Endothelial cell of umbilical vein (primary cell): ENCODE measurements at places on chromosomes 3 and 15. TPM values are rescaled to one million over a fixed set of nuclear protein-coding genes. Genes with fewer than 3 reads are reported as not detected.

TMEM207 gene
- not detected in 2 replicates for polyA plus RNA-seq

DNA sequence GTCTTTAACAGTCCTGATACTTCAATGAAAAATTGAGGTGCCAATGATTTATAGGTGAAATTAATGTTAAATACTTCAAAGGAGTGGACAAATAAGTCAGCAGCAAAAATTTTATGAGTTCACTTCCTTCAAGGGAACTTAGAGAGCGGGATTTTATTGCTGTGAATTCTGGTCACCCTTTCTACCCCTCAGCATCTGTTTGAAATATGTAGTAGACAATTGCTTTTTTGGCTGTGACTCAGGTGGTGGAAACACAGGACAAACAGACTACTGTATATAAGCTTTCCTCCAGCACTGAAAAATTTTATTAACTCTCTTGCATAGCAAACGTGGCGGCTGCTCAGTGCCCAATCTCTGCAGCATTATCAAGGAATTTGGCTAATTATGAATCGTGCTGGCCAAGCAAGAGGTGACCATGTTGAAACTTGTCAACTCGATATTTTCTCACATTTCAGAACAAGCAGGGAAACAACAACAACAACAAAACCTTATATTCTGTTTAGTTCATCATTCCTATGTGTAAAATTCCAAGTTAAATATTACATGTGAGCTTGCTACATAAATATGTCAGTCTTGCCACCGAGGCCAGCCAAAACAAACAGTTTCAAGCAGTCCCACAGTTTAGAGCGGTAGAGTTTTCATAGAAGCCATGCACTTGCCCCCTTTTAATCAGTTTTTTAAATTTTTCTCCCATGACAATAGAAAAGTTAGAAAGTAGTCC lies 420.2 kb downstream of the FOXP1 start:
- peak; percentile 78 for DNase-seq

ADAMTS9 gene
- 5.1 and 6.5 TPM in 2 replicates for polyA plus RNA-seq

- DNase-seq: no peak
These were observed 417.7 kb upstream of the TGFBR2 start for GRCh38 chr3:30188713-30189112.

DNA sequence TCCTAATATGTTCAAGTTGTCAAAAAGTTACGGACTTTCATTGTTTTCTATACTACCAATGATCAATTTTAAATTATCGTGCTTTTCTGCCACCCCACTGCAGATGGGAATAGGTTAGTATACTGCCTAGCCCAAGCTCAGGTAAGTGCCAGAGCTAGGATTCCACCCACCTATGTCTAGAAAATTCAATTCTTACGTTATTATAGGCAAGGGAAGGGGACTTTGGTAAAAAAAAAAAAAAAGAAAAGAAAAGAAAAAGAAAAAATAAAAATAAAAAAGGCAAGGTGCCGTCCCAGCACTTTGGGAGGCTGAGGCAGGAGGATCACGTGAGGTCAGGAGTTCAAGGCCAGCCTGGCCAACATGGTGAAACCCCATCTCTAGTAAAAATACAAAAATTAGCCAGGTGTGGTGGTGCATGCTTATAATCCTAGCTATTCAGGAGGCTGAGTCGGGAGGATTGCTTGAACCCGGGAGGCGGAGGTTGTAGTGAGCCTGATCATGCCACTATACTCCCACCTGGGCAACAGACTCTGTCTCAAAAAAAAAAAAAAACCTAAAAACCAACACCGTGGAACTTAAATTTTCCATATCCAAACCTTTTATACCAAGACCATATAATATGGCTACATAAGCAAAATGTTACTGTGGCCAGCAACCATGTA lies 1.3 kb downstream of the RPL22L1 start:
- no peak for DNase-seq

GRCh38 chr3:127455541-127456450 lies 134.7 kb downstream of the TPRA1 start:
- DNase-seq: peak; percentile 54

CILP gene
- polyA plus RNA-seq: 0.01 and 0.02 TPM in 2 replicates

BFSP2 gene
- not detected in 2 replicates for polyA plus RNA-seq

DNA sequence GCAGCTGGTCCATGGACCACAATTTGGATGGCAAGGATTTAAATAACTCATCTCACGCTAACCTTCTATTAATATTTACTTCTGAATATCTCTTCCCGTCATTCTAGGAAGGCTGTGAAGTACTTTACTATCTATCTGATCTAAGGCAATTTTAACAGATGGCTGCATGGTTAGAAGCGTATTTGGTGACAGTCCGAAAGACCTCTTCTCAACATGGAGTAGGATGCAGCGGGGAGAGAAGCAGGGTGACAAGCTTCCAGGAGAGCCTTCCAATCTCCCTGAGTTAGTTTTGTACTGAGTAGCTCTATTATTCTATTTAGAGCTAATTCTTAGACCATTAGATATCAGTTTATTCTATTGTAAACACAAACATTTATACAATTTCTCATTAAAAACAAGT lies 309.4 kb downstream of the PLCL2 start:
- DNase-seq: no peak

DNA sequence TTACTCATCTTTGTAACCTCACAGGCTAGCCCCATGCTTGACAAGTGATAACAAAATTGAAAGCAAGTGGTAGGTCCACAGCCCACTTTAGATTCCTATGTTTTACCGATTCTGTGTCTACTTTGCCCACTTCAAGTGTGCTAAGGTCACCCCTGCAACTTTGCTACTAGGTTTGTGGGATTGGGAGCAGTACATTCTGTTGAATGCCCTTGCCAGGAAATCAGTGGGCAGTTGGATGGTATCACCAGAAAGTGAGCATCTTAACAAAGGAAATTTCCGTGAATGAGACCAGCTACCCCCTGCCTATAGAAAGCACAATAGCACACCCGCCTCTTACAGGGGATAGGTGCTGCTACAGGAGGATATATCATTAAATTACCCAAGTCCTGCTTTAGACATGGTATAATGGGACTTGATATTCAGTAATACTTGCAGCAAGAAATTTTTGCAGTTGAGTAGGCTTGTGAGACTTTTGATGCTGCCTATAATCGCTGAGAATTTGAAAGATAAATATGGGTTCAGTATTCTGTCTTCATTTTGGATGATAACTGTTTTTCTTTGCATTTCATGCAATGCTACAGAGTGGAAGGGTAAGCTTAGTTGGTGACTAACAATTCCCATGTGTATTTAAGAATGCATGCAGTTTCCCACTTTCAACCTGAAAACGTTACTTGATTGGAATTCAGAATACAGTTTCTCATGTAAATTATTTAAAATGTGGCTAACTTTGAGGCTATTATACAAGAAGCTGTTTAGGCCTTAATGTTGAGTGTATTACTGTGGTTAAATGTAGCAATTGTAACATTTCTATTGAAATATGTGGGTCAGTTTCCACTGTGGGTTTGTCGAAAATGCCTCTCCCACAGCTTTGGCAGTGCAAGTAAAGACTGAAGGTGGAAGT lies 9.5 kb downstream of the EBLN2 start:
- no peak for DNase-seq

GRCh38 chr3:139132976-139133375 lies 88.3 kb upstream of the PRR23C start:
- no peak for DNase-seq

GRCh38 chr3:144815655-144816054 lies 844.0 kb downstream of the DIPK2A start:
- no peak for DNase-seq

DNA sequence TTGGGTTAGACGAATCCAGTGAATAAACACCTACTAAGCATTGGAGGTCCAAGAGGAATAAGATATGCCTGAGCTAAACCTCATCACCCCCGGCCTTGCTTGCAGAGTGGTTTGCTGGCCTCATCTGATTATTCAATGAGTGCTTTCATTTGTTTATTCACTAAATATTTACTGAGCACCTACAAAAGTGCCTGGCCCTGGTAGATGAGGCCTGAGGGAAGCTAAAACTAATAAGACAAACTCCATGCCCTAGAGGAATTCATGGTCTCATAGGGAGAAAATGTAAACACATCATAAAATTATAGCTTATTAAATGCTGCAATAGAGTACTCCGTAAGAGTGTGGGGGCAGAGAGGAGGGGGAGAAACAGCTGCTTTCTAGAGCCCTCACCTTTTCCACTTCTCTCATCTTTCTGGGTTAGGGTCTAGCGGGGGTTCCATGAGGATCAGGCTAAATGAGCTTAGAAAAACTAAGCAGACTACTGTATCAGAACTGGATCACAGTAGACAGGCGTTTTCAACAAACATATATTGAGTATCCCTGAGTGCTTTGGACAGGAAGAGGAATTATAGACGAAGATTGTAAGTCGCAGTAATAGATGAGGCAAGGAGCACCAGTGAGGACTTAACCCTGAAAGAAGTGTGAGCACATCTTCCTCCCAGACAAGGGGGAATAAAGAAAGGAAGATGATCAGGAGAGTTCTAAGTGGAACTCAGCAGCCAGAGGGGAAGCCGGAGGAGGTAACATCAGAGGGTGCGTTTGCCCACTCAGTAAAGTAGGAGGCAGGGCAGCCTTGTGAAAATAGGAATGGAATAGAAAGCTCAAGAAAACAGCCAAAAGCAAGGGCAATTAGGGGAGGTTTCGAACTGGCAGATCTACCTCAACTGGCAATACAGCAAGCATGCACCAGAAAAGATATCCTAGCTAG lies 31.5 kb upstream of the LAMP3 start:
- DNase-seq: no peak

CCRL2 gene
- 6.6 and 7.4 TPM in 2 replicates for polyA plus RNA-seq

- DNase-seq: no peak
These were observed 64.3 kb downstream of the DUT start for GRCh38 chr15:48395521-48396011.

GRCh38 chr3:159586571-159587202 lies 401.9 kb upstream of the IL12A start:
- peak; percentile 41 for DNase-seq

DNA sequence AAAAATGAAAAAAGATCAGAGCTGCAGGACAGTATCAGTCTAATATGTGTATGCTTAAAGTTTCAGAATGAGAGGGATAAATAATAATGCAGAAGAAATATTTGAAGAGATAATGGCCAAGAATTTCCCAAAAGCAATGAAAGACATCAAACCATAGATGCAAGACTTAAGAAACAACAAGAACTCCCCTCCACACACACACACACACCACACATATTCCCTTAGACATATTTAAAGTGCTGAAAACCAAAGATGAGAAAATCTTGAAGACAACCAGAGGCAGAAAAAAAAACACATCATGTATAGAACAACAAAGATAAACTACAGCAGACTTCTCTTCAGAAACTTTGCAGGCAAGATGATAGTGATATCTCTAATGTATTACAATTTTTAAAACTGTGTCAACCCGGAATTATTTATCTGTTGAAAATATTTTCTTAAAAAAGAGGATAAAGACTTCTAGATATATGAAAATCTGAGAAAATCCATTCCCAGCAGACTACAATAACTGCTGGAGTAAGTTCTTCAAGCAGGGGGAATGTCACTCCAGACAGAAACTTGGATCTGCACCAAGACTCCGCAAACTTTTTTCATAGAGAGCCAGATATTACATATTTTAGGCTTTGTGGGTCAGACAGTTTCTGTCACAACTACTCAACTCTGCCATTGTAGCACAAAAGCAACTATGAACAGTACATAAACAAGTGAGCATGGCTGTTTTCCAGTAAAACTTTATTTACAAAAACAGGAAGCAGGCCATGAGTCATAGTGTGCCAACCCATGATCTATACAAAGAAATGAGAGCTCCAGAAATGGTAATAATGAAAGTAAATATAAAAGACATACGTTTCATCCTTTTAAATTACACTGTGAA lies 223.4 kb upstream of the CGNL1 start:
- DNase-seq: peak; percentile 91

XYLB gene
- 3.7 TPM in 2 replicates for polyA plus RNA-seq

DNA sequence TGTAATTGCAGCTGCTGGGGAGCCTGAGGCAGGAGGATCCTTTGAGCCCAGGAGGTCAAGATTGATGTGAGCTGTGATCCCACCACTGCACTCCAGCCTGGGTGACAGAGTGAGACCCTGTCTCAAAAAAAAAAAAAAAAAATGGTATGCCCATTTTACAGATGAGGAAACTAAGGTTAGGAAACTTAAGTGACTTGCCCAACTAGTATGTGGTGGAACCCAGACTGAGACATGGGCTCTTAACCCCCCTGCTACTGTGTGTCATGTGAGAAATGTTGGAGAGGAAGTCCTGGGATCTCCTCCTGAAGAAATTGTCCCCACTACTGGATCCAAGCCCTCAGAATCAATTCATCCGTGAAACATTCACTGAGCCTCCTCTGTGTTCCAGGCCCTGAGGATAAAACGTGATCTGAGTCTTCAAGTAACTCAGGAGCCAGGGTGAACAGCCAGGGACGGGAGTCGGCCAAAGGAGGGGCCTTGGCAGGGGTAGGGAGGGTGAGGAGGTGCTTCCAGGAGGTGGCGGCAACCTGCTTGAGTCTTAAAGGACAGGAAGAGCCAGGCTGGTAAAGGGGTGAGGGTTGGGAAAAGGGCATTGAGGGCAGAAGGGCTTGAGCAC lies 19.6 kb upstream of the RNU6-1 start:
- DNase-seq: no peak
